ENCODE measurements at places on chromosomes 6 and 20. TPM values are rescaled to one million over a fixed set of nuclear protein-coding genes. Genes with fewer than 3 reads are reported as not detected.

- DNase-seq, result no peak
These were observed 53.8 kb downstream of the ABHD12 start for GRCh38 chr20:25336561-25337422.

GRCh38 chr6:11263291-11263775 is 30.9 kb upstream of the NEDD9 start:
- peak; percentile 26 for DNase-seq

DNA sequence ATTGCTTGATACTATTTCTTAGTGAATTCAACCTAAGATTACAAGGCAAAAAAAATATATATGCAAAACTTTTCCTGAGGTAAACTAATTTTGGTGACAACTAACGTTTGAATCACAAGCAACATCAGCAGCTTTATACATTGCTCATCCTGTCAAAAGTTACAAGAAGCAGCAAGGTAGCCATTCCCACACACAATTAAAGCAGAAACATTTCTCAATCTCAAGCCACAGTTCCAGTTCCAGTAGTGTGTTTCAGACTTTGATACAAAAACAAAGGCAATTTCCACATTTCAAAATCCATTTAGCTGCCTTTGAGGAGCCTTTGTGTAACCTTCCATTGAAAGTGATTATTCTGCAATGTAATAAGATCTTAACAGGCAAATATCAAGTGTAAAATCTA is 191.0 kb downstream of the WDR27 start:
- no peak for DNase-seq

DNA sequence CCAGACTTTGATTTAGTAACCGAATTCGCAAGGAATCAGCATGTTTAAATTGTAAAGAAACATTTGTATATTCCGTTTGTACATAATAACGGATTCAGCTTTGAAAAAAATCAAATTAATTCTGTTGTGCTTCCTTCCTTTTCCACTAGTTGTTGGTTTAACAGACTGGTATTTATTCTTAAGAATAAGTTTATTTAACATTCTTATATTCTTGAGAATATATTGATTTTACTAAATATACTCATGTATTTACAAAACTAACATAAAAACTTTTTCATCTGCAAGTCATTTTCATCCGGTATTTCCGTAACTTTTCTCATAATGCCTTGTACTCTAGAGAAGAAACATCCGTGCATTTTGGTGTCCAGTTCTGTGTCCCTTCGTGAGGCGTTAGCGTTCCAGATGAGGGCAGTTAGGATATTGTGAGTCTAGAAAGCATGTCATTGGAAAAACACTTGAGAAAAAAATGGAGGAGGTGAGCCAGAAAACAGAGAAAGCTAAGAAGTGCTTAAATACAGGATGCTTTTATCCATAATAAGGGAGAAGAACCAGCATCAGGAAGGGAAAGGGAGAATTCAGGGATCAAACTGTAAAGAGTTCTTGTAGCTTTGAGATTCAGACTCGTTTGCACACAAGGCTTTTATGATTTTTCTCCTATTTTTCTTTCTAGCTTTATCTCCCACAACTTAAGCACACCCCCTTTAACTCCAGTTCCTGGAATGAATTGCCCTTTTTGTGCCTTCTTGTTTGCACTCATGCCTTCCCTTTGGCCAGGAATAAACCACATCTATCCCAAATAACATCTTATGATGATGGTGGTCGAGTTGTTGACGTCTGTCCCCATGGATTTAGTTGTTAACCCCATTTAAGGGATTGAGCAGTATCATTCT is 1.8 kb downstream of the WRNIP1 start:
- DNase-seq, result no peak

DNA sequence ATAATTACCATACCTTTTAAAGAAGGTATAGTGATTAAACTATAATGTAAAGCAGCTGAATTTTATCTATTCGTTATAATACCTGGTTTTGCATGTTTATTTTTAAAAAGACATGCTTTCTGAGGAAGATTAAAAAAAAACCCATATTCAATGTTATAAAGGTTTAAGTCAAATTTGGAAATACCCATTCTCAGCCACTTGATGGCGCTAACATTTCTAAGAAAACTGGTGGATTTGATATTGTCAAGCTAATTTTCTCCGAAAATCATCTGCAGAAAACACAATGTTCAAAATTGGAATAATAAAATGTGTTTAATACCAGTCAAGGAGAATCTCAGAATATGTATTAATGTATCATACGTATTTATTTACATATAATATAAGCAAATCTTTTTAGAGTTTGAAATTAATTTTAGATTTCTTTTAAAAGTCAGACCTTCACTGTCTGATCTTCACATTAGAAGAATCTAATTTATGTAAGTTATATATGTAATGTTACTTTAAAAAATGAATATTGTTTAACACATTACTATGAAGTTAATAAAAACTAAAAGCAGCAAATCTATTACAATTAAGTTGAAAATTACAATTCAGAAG is 35.0 kb downstream of the SHPRH start:
- peak; percentile 41 for DNase-seq

DNA sequence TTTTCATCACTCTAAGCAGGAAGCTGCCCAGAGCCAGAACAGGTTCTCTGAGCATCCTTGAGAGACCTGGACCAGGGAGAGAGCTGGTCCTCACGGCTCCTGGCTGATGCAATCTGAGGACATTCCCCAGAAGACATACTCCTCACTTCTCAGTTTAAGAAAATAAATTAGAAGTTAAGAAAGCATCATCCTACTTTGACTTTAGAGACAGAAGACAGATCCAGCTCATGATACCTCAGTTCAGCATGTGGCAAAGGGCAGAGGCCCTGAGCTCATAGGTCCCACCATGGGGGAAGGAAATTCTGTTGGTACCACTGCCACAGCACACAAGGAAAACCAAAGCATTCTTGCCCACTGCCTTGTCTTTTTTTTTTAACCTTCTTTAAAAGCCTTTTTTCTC is 378.1 kb upstream of the JARID2 start:
- no peak for DNase-seq

GRCh38 chr6:41247288-41247865 is 19.2 kb downstream of the TREML4 start:
- DNase-seq, result no peak

- DNase-seq, result no peak
These were observed 73.2 kb downstream of the ATRN start for GRCh38 chr20:3543901-3544507.

GRCh38 chr20:47585087-47585747 is 83.5 kb downstream of the NCOA3 start:
- no peak for DNase-seq

- DNase-seq, result no peak
These were observed 78.7 kb downstream of the BFSP1 start for GRCh38 chr20:17452441-17452840.

DNA sequence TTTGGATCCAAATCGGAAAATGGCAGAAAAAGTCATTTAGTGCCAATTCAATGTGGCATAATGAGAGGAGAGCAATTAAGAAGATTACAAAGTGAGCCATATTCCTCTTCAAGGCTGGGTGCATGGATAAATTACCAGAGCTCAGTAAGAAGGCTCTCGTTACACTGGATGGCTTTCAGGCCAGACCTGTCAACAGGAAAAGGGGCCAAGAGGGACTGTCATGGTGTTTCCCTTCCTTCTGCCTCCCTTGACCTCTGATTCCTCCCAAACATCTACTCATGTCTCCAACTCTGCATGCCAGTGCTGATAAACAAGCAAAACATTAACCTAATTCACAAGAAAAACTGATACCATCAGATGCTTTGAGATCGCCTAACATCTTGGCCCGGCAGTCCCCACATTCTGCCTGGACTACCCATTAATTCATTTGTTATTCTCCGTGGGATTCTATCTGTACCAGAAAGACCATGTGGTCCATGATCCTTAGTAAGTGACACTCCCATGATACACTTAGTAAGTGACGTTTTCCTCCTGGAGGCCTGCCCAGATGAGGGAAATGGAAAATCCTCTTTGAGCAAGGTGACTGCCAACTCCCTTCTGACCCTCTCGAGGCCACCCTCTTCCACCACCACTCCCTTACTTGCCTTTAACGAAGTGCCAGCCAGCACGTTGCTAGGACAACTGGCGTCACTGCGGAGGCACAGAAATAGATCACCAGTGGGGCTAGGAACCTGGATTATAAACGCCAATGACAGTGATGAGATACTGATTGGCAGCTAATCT is 239.2 kb downstream of the GMPR start:
- no peak for DNase-seq

- DNase-seq, result no peak
These were observed 29.3 kb upstream of the TXNDC5 start for GRCh38 chr6:7939864-7940228.

GRCh38 chr6:156508126-156508525 is 269.1 kb upstream of the ARID1B start:
- DNase-seq, result peak; percentile 7

- no peak for DNase-seq
These were observed 560.0 kb downstream of the C6orf118 start for GRCh38 chr6:164749221-164750064.

- no peak for DNase-seq
These were observed 315.4 kb upstream of the RUNX2 start for GRCh38 chr6:45012687-45013086.

GRCh38 chr6:159260208-159260607 is 91.0 kb downstream of the FNDC1 start:
- no peak for DNase-seq

DNA sequence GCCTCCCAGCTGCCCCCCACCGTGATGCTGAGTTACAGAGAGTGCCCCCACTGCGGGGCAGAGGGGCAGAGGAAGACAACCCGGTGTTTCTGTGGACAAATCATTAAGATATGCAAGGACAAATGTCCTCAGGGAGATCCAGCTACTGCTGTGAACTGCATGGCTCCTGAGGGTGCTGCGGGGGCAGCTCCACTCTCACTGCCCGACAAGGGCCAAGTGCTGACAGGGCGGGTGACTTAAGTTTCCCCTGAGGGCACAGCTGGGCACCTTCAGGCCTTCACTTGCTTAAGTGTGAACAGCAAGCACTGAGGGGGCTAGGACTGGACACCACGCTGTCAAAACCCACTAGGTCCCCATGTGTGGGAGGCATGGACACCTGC is 26.2 kb upstream of the TCFL5 start:
- DNase-seq, result no peak

GRCh38 chr6:107628878-107629277 is 139.0 kb downstream of the SOBP start:
- no peak for DNase-seq

DNA sequence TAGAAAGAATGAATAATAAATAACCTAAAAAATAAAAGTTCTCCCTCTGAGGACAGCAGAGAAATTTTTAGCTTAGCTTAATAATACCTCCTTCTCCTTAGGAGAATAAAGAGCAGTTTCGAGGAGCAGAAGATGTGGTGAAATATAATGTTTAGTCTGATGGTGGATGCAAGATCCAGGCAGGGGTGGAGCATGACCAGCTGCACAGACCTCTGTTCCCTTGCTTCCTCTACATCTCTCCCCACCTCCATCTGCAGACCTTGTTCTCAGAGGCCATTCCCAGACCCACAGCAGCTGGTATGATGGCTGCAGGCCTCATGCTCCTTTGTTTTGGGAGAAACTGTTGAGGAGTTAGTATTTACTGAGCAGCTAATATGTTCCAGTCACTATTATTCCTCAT is 1.5 kb downstream of the BTN3A2 start:
- DNase-seq, result no peak

DNA sequence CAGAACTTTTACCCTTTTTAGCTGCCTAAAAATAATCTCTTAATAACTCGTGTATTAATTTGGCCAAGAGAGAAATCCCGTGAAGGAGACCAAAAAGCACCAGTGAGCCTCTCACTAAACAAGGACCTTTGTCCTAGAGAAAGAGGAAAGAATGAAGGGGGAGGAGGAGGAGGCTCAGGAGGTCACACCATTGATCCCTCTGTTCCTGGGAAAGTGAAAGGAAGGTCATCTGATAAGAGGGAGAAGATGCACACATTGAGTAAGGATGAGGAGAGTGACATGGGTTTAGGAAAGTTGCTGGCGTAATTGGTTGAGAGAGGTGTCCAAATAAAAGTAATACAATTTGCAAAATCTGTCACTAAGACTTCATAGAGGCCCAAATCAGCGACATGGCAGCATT is 49.2 kb downstream of the HLA-DPB1 start:
- DNase-seq, result no peak

DNA sequence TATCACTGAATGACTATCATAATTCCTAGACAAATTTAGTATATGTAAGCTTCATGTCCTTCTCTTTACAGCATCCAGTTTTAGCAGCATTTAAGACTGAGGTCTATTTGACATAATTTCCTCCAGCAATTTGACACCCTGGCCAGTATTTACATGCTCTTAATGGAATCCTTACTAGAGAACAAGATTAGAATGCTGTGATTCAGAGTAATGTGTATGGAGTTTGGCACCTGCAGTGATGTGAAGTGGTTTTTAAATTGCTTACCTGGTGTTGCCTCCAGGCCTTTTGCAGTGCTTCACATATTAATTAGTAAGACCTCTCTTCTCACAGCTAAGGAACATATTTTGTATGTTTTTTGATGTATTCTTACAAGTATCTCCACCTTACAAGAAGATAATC is 9.8 kb downstream of the NKX2-4 start:
- DNase-seq, result no peak

- DNase-seq, result no peak
These were observed 314.8 kb downstream of the QKI start for GRCh38 chr6:163729127-163729872.

- DNase-seq, result no peak
These were observed 13.4 kb upstream of the CPNE5 start for GRCh38 chr6:36852481-36853147.

GRCh38 chr6:80522576-80522975 is 416.1 kb downstream of the BCKDHB start:
- no peak for DNase-seq

- no peak for DNase-seq
These were observed 1.4 kb downstream of the AARS2 start for GRCh38 chr6:44311767-44312166.

- no peak for DNase-seq
These were observed 25.0 kb downstream of the ULBP1 start for GRCh38 chr6:149988550-149989346.

IL20RA gene
- total RNA-seq, result 0.36 TPM

DSP gene
- 9.9 TPM for total RNA-seq

LY6G6D gene
- total RNA-seq, result not detected

TENT5A gene
- total RNA-seq, result 8.1 TPM

TNFRSF6B gene
- total RNA-seq, result 0.82 TPM

PROKR2 gene
- total RNA-seq, result 0.45 TPM

PRDM13 gene
- total RNA-seq, result 4.7 TPM

ZBTB12 gene
- total RNA-seq, result 22.2 TPM

GPX5 gene
- not detected for total RNA-seq

RBM39 gene
- total RNA-seq, result 405 TPM

Data from cerebellum (tissue), 4 donors.